ENCODE measurements at places on chromosomes 2 and 18. TPM values are rescaled to one million over a fixed set of nuclear protein-coding genes. Genes with fewer than 3 reads are reported as not detected.
A peak's percentile ranks its signal among the peaks of the same experiment; 100 is the strongest.

GRCh38 chr2:236910781-236911495 lies 174.8 kb upstream of the COPS8 start:
- DNase-seq = no peak

GRCh38 chr2:45895241-45895861 lies 243.9 kb downstream of the PRKCE start:
- DNase-seq = no peak

GRCh38 chr2:200658278-200658864 lies 72.6 kb downstream of the AOX1 start:
- DNase-seq = no peak

DNA sequence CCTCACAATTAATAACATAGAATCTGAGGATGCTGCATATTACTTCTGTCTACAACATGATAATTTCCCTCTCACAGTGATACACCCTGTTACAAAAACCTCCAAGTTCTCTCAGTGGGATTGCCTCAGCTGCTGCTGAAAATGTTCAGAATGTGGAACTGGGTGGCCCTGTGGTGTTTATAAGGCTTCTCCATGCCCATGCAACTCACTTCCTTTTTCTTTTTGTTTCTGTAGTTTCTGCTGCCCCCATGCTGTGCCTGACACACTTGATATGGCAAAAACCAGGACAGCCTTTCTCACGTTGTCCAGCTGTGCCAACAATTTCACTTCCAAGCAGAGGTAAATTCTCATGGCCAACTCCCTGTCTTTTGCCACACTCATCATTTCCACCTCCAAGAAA lies 206.2 kb downstream of the RPIA start:
- DNase-seq = no peak

GRCh38 chr2:460861-461260 lies 173.0 kb upstream of the ALKAL2 start:
- DNase-seq = no peak

- no peak for DNase-seq
Observed at GRCh38 chr2:197198890-197199289, 111.7 kb downstream of the ANKRD44 start.

DNA sequence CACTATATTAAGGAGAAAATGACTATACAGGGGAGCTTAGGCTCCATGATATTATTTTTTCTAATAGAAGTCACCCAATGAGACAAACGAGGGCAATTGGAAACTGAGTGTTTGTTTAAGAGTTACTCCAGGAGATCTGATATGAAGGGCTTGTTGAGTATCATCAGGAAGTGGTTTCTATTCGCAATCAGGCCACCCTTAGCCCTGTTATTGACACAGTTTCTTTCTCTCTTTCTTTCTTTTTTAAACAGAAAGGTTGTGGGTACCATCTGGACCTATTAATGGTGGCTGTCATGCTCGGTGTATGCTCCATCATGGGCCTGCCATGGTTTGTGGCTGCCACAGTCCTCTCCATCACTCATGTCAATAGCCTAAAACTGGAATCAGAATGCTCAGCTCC lies 117.3 kb downstream of the DPP4 start:
- no peak for DNase-seq

DNA sequence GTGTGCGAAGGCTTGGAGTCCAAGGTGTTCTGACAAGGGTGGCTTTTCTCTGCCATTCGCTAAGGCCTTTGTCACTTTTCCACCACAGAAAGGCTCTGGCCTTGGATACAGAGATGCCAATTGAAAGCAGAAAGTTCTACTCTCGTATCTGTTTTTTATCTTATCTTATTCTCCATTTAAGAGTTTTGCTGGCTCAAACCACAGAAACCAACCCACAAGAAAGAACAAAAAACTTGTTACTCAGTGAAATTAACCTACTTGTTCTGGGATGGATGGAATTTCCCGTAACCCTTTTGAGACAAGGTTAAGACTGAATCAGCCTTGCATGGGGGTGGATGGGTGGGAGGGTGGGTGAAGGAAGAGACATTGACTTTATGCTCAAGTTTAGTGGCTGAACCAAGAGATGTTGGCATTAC lies 221.7 kb downstream of the CDH20 start:
- no peak for DNase-seq

GRCh38 chr2:9327873-9328352 lies 95.4 kb downstream of the ITGB1BP1 start:
- no peak for DNase-seq

GRCh38 chr18:77597726-77598125 lies 348.1 kb downstream of the GALR1 start:
- DNase-seq = no peak

- no peak for DNase-seq
Observed at GRCh38 chr2:36408198-36408703, 52.7 kb downstream of the CRIM1 start.

DNA sequence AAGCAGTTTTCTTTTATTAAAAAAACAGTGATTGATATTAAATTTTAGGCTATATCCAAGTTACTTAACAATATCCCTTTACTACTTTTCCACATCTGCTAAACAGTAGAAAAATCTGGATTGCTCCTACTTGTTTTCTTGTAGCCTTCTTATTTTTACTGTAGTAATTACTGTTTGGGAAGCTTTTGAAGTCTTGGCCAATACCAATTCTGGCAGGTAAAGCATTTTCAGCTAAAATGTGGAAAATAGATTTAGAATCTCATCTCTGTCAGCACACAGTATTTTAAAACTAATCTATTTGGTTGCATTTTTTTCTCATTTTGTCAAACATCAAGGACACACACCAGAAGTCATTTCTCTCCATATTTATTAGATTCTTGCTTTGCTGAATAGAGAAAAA lies 1485.7 kb upstream of the PIK3C3 start:
- no peak for DNase-seq

DNA sequence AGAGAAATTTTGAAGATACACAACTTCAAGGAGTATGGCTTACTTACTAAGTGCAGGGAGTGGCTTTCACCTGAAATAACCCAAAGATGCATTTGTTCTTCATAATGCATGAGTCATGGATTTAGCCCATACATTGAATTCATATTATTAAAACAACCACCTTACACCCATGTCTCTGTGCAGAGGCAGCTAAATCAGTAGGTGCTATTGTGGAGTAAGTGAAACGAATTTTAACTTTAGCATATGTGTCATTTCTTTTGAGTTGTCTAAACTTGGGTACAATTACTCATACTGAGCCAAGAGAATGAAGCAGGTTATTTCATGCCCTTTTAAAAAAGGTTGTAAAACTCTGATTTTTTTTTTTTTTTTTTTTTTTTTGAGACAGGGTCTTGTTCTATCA lies 11.0 kb upstream of the ANKRD29 start:
- DNase-seq = no peak

GRCh38 chr2:162487816-162488215 lies 143.9 kb downstream of the GCA start:
- no peak for DNase-seq

- DNase-seq = peak; percentile 42
Observed at GRCh38 chr2:233117811-233118647, 57.9 kb downstream of the INPP5D start.

- peak; percentile 90 for DNase-seq
Observed at GRCh38 chr2:120470041-120470965, 124.4 kb downstream of the INHBB start.

GRCh38 chr2:60546756-60547420 lies 6.6 kb downstream of the BCL11A start:
- DNase-seq = no peak

- DNase-seq = no peak
Observed at GRCh38 chr2:17966798-17967197, 88.3 kb downstream of the KCNS3 start.

The ASXL2 gene
- 14.6 TPM for total RNA-seq

The SIX2 gene
- not detected for total RNA-seq

The TCF4 gene
- total RNA-seq = 106 TPM

The ST8SIA3 gene
- total RNA-seq = 0.55 TPM

The KCNE4 gene
- 13.8 TPM for total RNA-seq

The SLC40A1 gene
- 45.3 TPM for total RNA-seq

The MAP3K19 gene
- total RNA-seq = not detected

Data from sigmoid colon (tissue), 7 donors.